Panc1 (cell line): ENCODE measurements at places on chromosomes 1 and 21. TPM values are rescaled to one million over a fixed set of nuclear protein-coding genes. Genes with fewer than 3 reads are reported as not detected.

PSEN2 gene
- total RNA-seq: 33.3 TPM

SUMO3 gene
- total RNA-seq: 41.4 TPM

CLCNKB gene
- total RNA-seq: not detected

ARHGEF16 gene
- total RNA-seq: 10.1 TPM

LCE1A gene
- not detected for total RNA-seq

SESN2 gene
- 19.7 TPM for total RNA-seq

TFF3 gene
- 8.9 TPM for total RNA-seq

ENAH gene
- 133 TPM for total RNA-seq

TMEM222 gene
- 55.3 TPM for total RNA-seq
